Natural killer cell treated with Interleukin-12 subunit alpha and Interleukin-12 subunit beta and Interleukin-15 and Interleukin-18, amount 100 ng/mL, for 72 hours (primary cell): ENCODE measurements at places on chromosomes 5 and 9.

DNA sequence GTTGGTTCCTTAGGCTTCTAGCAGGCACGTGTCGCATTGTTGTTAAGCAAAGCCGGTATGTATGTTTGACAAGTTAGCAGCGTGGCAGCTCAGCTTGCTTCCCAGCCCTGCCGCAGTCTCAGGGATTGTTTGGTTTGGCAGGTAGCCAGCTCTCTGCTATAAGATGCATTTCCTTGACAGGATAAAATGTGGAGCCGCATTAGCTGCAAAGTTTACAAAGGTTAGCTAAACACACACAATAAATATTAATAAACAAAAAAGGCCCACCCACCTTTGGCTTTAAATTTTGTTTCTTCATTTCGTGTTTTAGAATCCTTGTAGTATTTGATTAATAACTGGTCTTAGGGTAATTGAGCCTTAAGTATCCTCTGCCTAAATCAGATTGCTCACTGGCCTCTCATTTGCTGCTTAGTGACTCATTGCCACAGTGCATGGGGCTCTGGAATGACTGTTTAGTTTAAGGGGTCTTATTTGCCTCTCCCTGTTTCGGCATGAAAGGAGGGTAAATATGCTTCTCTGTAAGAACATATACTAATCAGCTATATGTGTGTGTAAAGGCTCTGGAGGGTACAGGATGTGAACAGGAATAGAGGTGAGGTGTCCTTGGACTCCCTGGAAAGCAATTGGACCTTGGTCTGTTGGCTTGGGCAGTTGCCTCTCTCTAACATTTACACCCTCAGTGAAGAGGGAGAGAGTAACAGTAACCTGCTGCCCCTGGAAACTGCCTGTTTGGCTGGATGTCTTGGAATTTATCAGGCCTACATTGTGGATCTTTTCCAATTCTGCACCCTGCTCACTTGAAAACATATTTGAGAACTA is 122.0 kb downstream of the GDNF start:
- H3K4me1 ChIP-seq, result peaks cover 30% of the 10 kb centered on the region
- H3K4me3 ChIP-seq, result no peak overlapping the region
- DNase-seq, result no peak
- H3K27me3 ChIP-seq, result no peaks in the 10 kb centered on the region
- H3K27ac ChIP-seq, result no peak overlapping the region
- H3K36me3 ChIP-seq, result peaks cover 8% of the 10 kb centered on the region

DNA sequence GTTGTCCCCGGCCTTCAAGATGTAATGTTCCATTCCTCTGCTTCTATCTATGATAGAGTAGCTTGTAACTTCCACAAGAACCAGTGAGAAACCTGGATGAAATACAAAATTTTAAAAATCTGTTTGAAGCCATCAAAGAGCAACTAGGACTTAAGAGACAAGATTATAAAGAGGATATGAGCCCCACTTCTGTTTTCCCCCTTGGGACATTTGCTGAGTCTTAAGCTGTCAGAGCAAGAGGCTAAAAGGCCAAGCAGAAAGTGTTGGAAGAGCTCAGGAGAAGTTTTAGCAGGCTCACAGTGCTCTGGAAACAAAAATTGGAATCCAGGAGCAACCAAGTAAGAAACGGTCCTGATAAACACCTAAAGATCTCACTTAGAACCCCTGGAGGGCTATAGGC is 76.1 kb downstream of the ADRB2 start:
- no peak overlapping the region for H3K4me3 ChIP-seq
- peaks cover 4% of the 10 kb centered on the region for H3K36me3 ChIP-seq
- H3K27ac ChIP-seq, result no peak overlapping the region
- H3K27me3 ChIP-seq, result no peaks in the 10 kb centered on the region
- H3K4me1 ChIP-seq, result peaks cover 12% of the 10 kb centered on the region
- no peak for DNase-seq

GRCh38 chr9:121187636-121188305 is 13.9 kb downstream of the RAB14 start:
- DNase-seq, result no peak
- H3K27me3 ChIP-seq, result no peaks in the 10 kb centered on the region
- H3K36me3 ChIP-seq, result peaks cover 23% of the 10 kb centered on the region
- H3K27ac ChIP-seq, result peak overlapping the region; percentile 60
- peaks cover 46% of the 10 kb centered on the region for H3K4me1 ChIP-seq

- H3K4me3 ChIP-seq, result no peak overlapping the region
- H3K36me3 ChIP-seq, result no peaks in the 10 kb centered on the region
- H3K27me3 ChIP-seq, result peaks cover 49% of the 10 kb centered on the region
- no peaks in the 10 kb centered on the region for H3K4me1 ChIP-seq
Measured at GRCh38 chr9:86977205-86977835, 30.0 kb upstream of the GAS1 start.

DNA sequence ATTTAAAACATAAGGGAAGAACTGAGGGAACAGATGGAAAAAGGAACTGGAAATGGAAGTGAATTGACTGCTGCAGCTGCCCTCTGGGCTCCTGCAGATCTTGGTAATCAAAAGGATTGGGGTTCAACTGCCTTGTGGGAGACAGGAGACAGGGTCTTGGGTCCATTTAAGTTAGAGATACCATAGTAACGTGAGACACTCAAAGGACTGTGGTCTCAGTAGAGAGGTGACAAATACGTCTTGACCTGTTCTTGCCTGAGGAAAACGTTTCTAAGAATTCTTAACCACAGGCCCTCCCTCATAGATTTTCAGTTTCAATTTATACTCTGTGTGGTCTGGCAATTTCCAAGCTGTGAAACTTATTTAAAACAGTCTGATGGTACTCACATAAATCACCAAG is 100.8 kb upstream of the DHFR start:
- peaks cover 74% of the 10 kb centered on the region for H3K4me1 ChIP-seq
- DNase-seq, result peak; percentile 75
- no peaks in the 10 kb centered on the region for H3K27me3 ChIP-seq
- peaks cover 42% of the 10 kb centered on the region for H3K36me3 ChIP-seq
- H3K27ac ChIP-seq, result peak overlapping the region; percentile 96

DNA sequence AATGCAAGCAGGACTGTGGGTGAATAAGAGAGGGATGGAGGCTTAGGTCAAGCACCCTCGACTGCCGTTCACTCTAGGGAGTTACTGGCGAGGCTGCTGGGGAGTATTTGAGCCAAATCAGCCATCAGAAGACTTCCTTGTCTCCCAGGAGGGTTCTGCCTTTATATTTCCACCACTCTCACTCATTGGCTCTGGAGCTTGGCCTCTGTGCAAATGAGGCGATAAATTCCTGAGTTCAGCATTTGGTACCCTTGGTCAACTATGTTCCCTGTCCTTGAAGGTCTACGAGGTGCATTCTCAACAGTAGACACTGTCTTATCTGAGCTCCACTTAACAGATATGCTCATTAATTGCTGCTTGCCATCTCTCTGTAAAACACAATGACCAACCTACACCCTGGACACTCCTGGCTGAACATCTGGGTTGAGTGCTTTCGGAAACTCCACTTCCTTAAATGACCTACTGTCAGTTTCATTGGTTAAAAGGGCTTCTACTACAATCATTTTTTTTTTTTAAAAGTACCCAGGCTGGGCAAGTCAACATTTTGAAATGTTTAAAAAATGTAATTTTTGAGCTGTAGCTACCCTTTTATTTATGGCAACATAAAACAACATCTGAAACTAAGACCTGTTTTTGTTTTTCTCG is 153.2 kb downstream of the NTRK2 start:
- DNase-seq, result no peak
- H3K4me3 ChIP-seq, result no peak overlapping the region
- peaks cover 8% of the 10 kb centered on the region for H3K27me3 ChIP-seq
- H3K27ac ChIP-seq, result no peak overlapping the region
- no peaks in the 10 kb centered on the region for H3K4me1 ChIP-seq
- H3K36me3 ChIP-seq, result no peaks in the 10 kb centered on the region

- no peaks in the 10 kb centered on the region for H3K27me3 ChIP-seq
- DNase-seq, result no peak
- no peak overlapping the region for H3K4me3 ChIP-seq
Measured at GRCh38 chr9:81598811-81599210, 90.5 kb downstream of the TLE1 start.

- no peak for DNase-seq
- no peaks in the 10 kb centered on the region for H3K36me3 ChIP-seq
- peaks cover 40% of the 10 kb centered on the region for H3K4me1 ChIP-seq
- H3K4me3 ChIP-seq, result no peak overlapping the region
- no peaks in the 10 kb centered on the region for H3K27me3 ChIP-seq
- H3K27ac ChIP-seq, result no peak overlapping the region
Measured at GRCh38 chr5:131787736-131788135, 9.1 kb downstream of the FNIP1 start.

DNA sequence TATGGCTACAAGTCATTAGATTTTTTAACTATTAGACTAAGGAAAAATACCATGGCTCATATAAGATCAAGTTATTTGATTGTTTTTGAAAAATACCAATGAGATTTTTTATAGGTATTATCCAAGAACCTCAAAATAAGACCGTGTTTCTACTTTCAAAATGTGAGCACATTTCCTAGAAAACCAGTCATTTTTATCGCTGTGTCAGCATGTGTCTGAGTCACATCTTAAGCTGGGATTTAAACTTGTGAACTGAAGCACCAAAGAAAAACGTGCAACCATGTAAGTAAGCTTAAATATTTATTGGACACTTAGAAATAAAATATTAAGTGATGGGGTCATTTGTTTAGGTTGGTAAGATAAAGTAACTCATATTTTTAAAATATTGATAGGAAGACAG is 1676.0 kb upstream of the NUDT12 start:
- H3K27ac ChIP-seq, result no peak overlapping the region
- DNase-seq, result no peak
- H3K4me1 ChIP-seq, result no peaks in the 10 kb centered on the region
- H3K27me3 ChIP-seq, result no peaks in the 10 kb centered on the region
- H3K4me3 ChIP-seq, result no peak overlapping the region
- no peaks in the 10 kb centered on the region for H3K36me3 ChIP-seq

DNA sequence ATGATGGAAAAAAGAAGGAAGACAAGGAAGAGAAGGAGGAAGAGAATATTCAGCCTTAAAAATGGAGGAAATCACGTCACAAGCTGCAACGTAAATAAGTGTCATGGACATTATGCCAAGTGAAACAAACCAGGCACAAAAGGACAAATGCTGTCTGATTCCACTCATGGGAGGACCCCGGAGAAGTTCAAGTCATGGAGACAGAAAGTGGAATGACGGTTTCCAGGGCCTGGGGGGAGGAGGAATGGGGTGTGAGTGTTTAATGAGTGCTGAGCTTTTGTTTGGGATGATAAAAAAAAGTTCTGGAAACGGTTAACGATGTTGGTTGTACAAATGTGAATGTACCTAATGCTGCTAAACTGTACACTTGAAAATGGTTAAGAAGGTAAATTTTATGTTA is 439.5 kb downstream of the GADD45G start:
- no peak for DNase-seq
- peak overlapping the region; percentile 36 for H3K27ac ChIP-seq
- H3K36me3 ChIP-seq, result no peaks in the 10 kb centered on the region
- peaks cover 7% of the 10 kb centered on the region for H3K27me3 ChIP-seq

GRCh38 chr5:89827960-89828359 is 581.6 kb downstream of the CETN3 start:
- H3K4me3 ChIP-seq, result no peak overlapping the region
- no peak overlapping the region for H3K27ac ChIP-seq
- no peaks in the 10 kb centered on the region for H3K36me3 ChIP-seq
- H3K4me1 ChIP-seq, result no peaks in the 10 kb centered on the region
- no peaks in the 10 kb centered on the region for H3K27me3 ChIP-seq

DNA sequence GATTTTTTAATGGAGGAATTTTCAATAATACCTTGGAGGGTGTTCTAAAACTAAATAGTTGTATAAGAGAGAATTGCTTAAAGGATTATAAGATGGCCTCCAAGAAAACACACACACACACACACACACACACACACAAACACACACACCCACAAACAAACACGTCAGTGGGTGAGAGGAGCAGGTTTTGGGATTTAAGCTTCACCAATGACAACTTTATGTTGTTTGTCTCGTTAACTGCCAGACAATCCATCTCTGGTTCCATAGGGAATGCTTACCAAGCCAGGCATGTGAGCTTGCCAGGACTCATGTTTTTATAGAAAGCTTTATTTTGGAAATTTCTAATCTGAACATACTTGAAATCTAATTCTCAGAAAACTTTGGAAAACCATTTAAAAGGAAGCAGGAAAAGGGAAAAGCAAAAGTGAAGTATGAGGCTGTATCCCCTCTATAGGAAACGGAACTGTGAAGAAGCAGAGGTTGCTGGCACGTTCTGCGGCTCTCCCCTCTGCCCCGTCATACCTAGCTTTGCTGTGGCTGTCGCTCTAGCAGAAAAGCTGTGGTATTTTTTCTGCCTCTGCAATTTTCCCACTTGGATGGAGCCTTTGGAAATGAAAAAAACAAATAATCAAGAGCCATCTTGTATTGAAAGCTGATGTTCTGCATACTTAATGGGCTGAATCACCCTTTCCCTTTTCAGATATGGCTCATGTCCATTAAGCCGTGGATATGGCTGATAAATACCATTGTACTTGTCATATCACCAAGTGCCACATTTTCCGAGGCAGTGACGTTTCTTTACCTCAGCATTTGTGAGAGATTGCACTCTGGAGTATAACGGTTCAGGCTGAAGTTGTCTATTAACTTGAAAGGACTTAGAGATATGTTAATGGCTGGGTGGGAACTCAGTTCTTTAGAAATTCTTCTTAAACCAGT is 112.7 kb downstream of the NTRK2 start:
- no peak overlapping the region for H3K27ac ChIP-seq
- no peaks in the 10 kb centered on the region for H3K4me1 ChIP-seq
- H3K4me3 ChIP-seq, result no peak overlapping the region
- H3K27me3 ChIP-seq, result peaks cover 16% of the 10 kb centered on the region
- DNase-seq, result no peak
- no peaks in the 10 kb centered on the region for H3K36me3 ChIP-seq

DNA sequence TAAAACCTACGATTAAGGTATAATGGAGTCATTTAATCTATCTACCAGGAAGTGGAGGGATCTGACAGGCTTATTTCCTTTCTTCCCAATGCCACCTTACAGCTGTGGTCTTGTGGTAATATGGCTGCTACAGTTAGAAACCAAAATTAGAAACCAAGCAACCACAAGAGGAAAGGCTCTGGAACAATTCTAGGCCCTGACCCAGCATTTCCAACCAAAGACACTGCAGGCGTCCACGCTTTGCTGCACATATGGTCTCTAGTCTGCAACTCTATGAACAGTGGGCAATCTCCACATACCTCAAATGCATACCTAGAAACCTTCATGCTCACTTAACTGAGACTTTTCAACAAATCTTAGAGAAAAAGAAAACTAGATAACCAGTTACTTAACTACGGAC is 339.1 kb downstream of the NFIB start:
- H3K4me3 ChIP-seq, result no peak overlapping the region
- H3K27ac ChIP-seq, result no peak overlapping the region
- no peak for DNase-seq
- H3K27me3 ChIP-seq, result no peaks in the 10 kb centered on the region
- H3K36me3 ChIP-seq, result no peaks in the 10 kb centered on the region
- no peaks in the 10 kb centered on the region for H3K4me1 ChIP-seq

DNA sequence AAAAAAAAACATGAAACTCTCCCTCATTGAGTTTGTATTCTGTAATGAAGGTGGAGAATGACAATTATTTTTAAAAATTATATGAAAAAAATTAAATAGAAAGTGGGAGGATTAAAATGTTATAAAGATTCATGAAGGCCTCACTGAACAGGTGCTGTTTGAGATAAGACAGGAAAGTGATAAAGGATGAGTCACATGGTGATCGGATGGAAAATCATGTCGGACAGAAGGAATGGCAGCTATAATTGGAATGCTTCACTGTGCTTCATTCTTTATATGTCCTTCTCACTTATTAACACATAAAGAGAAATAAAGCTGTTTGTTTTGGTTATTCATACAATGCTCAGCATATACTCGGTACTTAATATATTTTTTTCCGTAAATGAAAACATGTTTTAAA is 464.5 kb upstream of the RGMB start:
- H3K36me3 ChIP-seq, result no peaks in the 10 kb centered on the region
- H3K4me3 ChIP-seq, result no peak overlapping the region
- no peak for DNase-seq

GRCh38 chr9:36991516-36992134 is 42.4 kb downstream of the PAX5 start:
- H3K4me1 ChIP-seq, result peaks cover 12% of the 10 kb centered on the region
- no peak overlapping the region for H3K27ac ChIP-seq
- peak; percentile 44 for DNase-seq
- peaks cover 32% of the 10 kb centered on the region for H3K27me3 ChIP-seq
- no peak overlapping the region for H3K4me3 ChIP-seq
